ENCODE measurements at places on chromosomes 12 and 14.

- DNase-seq, result no peak
Observed at GRCh38 chr12:110444455-110444854, 5.7 kb downstream of the ARPC3 start.

- peak; percentile 93 for DNase-seq
Observed at GRCh38 chr12:6606331-6607131, 648 bp downstream of the CHD4 start.

GRCh38 chr14:70087380-70087697, 101.4 kb downstream of the SLC8A3 start:
- no peak for DNase-seq

- DNase-seq, result no peak
Observed at GRCh38 chr14:98348505-98348904, 923.5 kb downstream of the BCL11B start.

DNA sequence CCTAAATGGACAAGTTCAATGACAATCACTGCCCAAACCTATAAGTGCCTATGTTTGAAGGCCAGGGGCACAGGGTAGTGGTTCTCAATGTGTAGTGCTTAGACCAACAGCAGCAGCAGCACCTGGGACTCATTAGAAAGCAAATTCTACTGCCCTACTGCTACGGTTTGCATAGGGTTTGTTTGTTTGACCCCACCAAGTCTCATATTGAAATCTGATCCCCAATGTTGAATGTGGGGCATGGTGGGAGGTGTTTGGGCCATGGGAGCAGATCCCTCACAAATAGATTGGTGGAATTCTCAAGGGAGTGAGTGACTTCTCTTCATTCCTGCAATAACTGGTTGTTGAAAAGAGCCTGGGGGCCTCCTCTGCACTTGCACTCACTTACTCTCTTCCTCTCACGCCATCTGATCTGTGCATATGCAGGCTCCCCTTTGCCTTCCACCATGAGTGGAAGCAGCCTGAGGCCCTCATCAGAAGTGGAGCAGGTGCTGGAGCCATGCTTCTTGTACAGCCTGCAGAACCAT, 39.5 kb downstream of the PPM1H start:
- DNase-seq, result no peak

DNA sequence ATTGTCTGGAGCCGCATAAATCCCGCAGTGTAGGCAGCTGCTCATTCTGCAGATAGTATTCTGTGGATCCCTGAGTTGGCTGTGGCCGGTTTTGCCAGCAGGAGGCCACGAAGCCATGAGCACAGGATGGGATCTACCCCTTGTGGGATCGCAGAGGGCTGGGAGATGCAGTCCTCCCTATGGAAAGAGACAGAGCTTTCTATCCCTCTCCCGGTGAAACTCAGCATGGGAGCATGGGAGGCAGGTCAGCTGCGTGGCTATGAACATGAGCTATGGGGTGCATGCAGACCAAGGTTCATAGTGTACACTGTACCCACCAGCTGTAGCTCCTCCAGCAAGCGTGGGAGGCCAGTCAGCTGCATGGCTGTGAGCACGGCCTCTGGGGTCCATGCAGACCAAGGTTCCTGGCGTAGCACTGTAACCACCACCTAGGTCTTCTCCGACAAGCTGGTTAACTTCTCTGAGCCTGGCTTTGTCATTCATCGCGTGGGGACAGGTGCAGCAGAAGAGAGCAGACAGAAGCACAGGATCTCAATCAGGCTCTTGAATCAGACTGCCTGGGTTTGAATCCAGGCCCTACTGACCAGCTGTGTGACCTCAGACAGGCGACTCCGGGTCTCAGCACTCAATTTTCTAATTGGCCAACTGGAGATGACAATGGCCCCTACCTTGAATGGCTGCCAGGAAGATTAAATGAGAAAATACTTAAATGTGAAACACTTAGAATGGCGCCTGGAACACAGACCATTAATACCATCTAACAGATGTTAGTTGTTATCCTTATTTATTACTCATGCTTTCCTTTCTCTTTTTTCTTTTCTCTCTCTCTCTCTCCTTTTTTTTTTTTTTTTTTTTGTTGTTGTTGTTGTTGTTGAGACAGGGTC, 6.0 kb downstream of the BDKRB1 start:
- peak; percentile 56 for DNase-seq

GRCh38 chr14:90715993-90716392, 100.2 kb downstream of the TTC7B start:
- DNase-seq, result no peak

- no peak for DNase-seq
Observed at GRCh38 chr12:24444634-24445033, 495.2 kb upstream of the SOX5 start.

DNA sequence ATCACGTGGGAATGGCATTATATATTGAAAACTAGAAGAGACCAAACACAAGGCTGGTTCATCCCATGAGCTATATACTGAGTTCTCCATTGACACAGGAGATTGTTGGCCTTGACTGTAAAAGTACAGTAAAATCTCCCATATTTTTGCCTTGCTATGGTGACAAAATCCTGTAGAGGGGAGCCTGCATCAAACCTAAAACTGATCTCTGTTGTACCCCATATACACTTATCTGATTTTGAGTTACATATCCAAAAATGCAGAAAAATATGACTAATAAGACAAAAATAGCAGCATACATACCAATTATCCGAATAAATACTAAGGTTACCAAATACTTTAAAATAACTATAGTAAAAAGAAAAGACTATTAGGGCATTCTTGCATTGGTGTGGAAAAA, 60.4 kb downstream of the TMTC3 start:
- DNase-seq, result no peak

- no peak for DNase-seq
Observed at GRCh38 chr12:131428091-131428685, 282.7 kb upstream of the SFSWAP start.

DNA sequence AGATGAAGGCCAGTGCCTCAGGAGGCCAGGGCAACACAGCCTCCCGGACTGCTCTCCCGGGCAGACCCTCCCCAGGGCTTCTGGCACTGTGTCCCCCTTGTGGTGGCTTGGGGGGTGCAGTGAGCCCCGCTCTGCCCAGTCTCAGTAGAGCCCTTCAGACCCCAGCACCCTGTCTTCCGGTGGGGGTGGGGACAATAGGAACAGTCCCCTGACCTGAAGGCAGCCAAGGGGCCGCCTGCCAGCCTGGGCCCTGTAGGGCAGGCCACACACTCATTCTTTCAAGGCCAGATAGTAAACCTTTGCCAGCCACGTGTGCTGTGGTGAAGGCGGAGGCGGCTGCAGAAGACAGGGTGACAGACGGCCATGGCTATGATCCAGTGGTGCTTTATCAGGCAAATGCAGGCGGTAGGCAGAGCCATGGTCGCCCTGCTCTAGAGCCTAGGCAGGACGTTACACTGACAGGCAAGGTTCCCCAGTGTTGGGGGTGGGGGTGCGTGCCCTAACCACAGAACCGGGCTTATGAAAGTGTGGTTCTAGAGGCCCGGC, 15.0 kb downstream of the ZFYVE21 start:
- DNase-seq, result peak; percentile 91

DNA sequence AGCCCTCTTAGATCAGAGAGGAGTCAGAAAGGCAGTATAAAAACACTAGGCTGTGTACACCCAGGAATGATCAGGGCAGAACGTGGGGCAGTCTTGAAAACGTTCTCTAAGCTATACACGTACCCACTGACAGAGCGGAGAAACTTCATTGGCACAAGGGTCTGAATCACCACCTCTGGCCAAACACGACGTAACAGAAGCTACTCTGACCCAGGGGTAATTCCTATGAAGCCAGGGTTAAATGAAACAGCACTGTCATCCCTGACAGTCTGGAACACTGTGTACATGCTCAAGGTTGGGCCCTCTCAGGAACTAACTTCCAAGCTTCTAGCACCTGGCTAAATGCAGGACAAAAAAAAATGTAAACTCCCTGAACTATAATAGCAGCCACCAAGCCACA, 38.4 kb downstream of the PARP11 start:
- DNase-seq, result no peak

GRCh38 chr12:107327651-107328182, 234.4 kb upstream of the CRY1 start:
- DNase-seq, result no peak

DNA sequence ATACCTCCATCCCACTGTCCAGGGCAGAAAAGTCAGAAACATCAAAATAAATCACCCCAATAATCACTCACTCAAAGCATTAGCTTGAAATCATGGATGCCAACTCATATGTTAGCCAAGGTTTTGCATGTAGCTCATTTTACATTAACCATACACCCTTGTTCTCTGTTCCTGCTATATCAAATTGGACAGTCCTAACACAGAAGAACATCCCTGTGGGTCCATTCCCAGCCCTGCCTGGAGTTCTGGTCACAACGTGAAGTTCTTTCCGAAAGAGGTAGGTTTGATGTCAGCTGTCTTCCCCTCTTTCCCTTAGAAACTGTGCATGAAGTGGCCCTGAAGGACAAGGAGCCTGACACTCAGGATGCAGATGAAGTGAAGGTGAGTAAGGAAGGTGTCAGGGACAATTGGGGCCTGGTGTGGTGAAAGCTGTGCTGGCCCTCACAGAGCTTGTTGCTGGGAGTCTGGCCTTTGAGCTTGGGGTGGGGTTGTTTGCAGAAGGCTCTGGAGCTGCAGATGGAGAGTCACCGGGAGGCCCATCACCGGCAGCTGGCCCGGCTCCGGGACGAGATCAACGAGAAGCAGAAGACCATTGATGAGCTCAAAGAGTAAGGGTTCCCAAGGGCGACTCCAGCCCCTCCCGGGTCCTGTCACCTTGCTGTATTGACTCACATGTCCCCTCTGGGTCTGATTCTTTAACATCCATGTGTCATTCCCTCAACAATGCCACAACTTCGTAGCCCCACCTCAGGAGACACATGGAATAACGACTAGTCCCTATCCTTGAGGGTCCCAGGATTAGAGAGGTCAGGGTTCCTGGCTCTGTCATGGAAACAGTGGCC, 15.0 kb upstream of the PIP4K2C start:
- no peak for DNase-seq

- no peak for DNase-seq
Observed at GRCh38 chr12:70484464-70484863, 118.4 kb downstream of the KCNMB4 start.

DNA sequence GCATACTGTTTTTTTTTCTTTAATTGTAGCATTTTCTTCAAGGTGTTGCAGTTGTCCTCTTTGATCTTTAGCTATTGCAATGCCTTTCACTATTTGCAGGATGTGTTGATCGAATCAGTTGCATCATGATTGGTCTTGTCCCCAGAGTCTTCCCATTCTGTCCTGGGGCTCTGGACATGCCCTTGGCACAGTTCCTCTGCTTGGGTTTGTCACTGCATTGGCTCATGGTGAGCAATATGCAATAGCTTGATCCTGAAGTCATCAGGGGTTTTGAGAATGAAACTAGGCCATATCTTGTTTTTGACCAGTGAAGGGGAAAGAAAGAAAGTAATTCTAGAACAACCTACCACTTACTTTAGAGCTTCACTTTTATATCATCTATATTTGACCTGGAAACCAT, 281.5 kb downstream of the TMEM117 start:
- DNase-seq, result no peak

DNA sequence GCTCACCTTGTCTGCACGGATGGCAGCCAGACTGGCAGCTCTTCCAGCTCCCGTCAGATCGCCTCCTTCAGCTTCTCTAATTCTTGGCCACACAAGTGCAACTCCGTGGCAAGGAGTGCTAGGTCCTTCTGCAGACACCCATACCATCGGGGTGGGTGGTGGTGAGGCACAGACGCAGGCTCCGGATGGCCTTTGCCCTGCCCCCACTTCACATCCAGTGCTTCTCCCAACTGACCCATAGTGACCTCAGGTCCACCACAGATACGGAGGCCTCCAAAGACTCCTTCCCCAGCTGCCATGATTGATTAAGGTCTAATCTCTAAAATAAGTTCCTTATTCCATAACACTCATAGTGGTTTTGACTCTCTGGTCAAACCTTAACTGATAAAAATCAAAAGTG, 19.9 kb upstream of the CD27 start:
- no peak for DNase-seq

DNA sequence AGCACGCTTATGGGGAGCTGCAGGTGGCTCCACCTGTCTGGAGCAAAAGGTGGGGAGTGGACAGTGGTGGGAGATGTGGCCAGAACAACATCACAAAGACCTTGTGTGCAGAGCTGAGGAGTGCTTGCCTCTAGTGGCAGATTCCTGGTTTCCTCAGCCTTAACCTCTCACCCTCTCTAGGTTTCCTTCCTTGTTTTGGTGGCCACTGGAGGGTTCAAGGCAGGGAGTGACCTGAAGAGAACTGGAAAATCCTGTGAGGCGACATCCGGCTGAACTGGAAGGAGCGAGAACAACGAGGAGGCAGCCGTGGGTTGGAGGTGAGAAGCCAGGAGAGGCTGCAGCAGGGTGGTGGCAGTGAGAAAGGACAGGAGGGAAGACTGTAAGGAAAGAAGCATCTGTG, 6.3 kb upstream of the FLVCR2 start:
- no peak for DNase-seq

DNA sequence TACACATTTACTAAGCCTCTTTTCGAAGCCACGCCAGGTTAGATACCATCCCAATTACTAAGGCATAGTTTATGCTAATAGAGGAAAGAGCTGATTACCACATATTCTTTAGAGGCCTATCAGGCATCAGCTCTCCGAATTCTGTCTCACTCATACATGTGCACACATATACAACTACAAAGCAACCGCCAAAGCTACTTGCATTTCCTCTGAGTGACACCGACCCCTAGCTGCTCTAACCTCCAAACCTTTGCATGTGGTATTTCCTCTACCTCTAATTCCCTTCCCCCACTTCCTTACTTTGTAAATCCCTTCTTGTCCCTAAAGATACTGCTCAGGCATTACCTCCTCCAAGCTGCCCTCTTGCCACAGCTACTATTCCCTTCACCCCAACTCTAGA, 107.2 kb downstream of the DUSP6 start:
- no peak for DNase-seq

DNA sequence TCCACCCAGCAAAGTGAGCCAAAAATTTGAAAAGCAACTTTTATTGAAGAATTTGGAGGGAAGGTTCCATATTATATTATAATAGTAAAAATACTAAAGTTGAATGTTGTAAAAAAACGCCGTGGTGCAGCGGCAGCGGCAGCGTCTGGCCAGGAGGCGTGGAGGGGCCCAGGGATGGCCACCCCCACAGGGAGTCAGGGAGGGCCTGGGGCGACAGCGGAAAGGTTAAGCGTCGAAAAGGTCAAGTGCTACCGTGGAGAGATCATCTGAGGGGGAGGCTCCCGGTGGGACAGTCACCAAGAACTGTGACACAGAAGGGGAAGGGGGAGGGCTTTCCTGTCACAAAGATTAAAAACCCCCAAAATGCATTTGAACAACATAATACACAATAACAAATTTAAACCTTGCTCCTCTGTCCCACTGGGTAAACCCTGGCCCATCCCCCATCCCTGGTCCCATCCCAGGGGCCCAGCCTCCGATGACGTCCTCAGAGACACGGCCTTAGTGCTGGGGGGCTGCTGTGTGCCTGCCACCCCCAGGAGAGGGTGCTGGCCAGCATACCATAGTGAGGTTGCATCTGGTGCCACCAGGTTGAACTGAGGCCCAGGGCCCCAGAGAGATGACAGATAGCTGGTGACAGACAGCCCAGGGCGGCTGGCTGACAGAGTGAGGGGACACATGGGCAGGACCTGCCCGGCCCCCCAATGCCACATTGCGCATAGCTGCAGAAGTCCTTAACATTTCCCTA, 16.6 kb downstream of the SIVA1 start:
- no peak for DNase-seq

GRCh38 chr12:90058704-90059103, 350.1 kb upstream of the ATP2B1 start:
- no peak for DNase-seq

GRCh38 chr12:94265966-94266745, 117.8 kb downstream of the PLXNC1 start:
- no peak for DNase-seq

GRCh38 chr12:6921996-6922946, 5.5 kb upstream of the ATN1 start:
- no peak for DNase-seq

- DNase-seq, result no peak
Observed at GRCh38 chr12:826331-826730, 74.0 kb downstream of the WNK1 start.
